Left renal cortex interstitium (tissue), 4 donors: ENCODE measurements at places on chromosomes 3 and 15. TPM values are rescaled to one million over a fixed set of nuclear protein-coding genes. Genes with fewer than 3 reads are reported as not detected.

PIF1 gene
- 5.7 TPM for polyA plus RNA-seq

MOBP gene
- 0.17 TPM for polyA plus RNA-seq

GP9 gene
- 0.81 TPM for polyA plus RNA-seq

DNA sequence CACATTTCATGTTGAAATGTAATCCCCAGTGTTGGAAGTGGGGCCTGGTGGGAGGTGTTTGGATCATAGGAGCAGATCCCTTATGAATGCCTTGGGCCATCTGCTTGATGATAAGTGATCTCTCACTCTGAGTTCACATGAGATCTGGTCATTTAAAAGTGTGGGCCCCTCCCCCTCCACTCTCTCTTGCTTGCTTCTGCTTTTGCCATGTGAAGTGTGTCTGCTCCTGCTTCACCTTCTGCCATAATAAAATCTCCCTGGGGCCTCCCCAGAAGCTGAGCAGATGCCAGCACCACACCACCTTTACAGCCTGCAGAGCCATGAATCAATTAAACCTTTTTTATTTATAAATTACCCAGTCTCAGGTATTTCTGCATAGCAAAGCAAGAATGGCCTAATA is 14.2 kb upstream of the CD200R1L start:
- DNase-seq: no peak

DNA sequence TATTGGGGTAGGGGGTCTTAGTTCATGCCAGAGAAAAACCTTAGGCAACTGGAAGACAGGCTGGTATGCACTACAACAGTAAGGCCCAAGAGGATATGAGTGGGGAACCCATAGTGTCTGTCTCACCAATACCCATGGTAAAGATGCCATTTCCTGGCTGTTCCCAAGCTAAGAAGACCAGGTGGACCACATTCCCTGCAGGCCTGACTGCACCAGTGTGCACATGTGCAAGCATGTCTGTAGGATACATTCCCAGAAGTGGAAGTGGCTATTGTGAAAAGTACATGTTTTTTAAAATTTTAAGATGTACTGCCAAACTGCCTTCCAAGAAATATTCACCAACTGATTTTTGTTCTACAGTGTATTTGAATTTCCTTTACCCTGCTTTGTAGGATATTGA is 207.3 kb upstream of the CTNNB1 start:
- DNase-seq: no peak

- DNase-seq: no peak
These were observed 111.8 kb downstream of the IGF2BP2 start for GRCh38 chr3:185713015-185713414.

- DNase-seq: no peak
These were observed 7.5 kb downstream of the ZNF710 start for GRCh38 chr15:90008607-90009006.

GRCh38 chr3:182052332-182052731 is 340.6 kb downstream of the SOX2 start:
- no peak for DNase-seq

- no peak for DNase-seq
These were observed 4.6 kb downstream of the WDR53 start for GRCh38 chr3:196563721-196564225.

DNA sequence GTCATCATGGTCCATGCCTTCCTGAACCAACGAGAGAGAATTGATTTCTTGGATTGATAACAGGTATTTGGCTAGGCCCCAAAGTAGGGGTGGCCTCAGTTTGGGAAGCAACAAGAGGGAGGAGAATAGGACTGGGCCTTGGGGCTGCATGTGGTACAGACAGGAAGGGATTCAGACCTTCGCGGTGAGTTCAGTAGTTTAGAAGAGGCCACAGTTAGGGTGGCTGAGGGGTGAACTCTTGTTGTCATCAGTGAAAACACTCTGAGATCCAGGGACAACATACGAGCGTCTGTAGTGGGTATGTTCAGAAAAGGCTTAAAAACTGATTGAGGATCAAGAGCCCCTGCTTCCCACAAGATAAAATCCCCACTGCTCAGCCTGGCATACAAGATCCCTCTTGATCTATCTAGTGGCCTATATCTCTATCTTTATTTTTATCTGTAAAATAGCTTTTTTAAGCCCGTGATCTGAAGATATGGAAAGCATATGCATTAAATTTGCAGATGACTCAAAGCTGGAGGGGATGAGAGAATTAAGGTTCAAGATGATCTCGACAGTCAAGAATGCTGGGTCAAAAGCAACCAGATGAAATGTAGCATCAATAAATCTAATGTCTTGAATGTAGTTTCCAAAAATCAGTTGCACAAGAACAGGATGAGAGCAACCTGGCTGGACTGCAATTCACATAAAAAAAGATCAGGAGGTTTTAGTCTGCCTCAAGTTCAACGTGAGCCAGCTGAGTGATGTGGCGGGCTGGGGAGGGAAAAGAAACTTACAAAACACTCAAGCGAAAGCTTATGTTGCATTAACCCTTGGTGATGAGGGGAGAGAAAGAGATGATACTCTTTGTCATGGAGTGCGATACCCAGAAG is 221.1 kb upstream of the TLE3 start:
- peak; percentile 29 for DNase-seq

GRCh38 chr3:21573291-21573690 is 177.7 kb downstream of the ZNF385D start:
- no peak for DNase-seq

GRCh38 chr15:62765916-62766315 is 276.6 kb upstream of the TPM1 start:
- no peak for DNase-seq

DNA sequence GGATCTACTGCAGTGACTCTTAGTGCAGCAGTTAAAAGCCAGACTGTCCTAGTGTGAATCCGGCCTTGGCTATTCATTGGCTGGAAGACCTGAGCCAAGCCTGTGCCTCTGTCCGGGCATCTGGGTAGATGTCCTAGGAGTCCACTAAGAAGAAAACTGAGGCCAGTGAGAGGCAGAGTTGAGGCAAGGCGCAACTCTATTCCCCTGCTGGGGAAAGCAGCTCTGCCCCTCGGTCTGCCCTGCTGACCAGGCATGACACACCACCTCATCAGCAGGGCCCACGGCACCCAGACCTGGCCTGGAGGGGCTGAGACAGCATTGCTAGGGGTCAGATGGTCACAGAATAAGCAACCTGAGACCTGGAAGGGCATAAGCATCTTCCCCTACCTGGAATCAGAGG is 46.7 kb upstream of the ABHD2 start:
- DNase-seq: no peak

DNA sequence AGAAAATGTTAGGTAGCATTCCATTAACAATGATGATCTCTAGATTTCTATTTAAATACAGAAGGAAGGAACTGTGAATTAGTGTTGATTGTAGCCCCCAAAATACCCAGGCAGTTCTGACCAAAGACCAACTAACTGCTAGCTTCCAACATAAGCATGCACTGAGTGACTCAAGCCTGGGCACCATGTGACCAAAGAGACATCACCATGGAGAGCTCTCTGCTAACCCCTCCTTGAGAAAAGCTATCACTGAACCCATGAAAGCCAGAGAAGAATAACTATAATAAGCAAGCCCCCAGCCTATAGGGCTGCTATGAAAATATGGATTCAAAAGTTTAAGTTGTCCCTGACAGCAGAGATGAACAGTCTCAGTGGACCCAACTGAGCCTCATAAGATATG is 310.2 kb downstream of the ULK4 start:
- DNase-seq: no peak

GRCh38 chr3:53354945-53355498 is 7.7 kb upstream of the DCP1A start:
- DNase-seq: no peak

DNA sequence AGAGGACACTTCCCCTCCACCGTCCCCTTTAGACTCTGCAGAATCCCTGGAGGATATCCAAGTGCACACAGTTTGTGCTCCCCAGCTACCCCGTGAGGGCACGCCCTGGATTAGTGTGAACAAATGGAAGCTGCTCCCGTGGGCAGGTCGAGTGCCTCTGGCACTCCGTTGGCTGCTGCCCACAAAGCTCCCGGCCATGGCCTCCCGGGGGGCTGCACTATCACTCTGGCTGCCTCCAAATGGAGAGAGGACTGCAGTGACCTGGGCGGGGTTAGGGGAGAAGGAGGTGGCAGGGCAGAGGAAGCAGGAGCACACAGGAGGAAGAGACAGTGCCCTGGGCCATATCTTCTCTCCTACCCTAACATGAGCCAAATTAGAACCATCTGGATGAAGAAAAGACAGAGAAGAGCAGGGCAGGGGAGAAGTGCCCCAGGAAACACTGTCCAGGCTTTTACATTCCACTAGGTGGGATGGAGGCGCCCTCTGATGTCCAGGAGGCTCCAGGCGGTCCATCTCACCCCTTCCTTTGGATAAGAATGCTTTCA is 29.4 kb upstream of the ACAD9 start:
- DNase-seq: no peak

GRCh38 chr15:89383365-89384175 is 48.9 kb upstream of the POLG start:
- DNase-seq: peak; percentile 62

GRCh38 chr3:169145540-169146178 is 517.9 kb downstream of the MECOM start:
- DNase-seq: no peak

DNA sequence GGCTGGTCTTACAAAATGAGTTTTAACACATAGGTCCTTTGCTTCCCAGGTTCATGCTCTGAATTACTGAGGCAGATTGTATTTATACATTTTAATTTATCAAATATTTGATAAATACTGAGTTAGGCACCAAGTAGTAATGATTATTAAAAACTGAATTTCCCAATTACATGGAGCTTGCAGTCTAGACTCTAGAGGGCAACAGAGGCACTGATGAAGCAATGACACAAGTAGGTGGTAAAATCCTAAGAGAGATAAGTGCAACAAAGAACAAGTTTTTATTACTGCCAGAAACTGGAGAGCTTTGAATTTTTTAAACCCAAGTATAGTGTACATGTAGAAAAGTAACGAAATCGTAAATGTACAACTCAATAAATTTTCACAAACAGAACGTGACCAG is 406.2 kb upstream of the RARB start:
- no peak for DNase-seq

GRCh38 chr3:58840949-58841348 is 174.4 kb upstream of the FAM3D start:
- no peak for DNase-seq

- DNase-seq: no peak
These were observed 13.0 kb upstream of the BTLA start for GRCh38 chr3:112512320-112512719.

DNA sequence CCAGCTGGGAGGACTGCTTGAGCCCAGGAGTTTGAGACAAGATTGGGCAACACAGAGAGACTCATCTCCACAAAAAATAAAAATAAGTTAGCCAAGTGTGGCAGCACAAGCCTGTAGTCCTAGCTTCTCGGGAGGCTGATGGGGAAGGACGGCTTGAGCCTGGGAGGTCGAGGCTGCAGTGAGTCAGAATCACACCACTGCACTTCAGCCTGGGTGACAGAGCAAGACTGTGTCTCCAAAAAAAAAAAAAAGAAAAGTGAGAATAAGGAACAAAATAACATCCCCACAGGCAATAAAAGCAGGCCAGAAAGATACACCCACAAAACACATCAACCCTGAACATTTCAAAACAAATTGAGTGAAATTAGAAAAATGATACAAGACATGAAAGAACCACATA is 48.7 kb upstream of the OCA2 start:
- DNase-seq: no peak

GRCh38 chr3:107425033-107425432 is 47.8 kb downstream of the CCDC54 start:
- DNase-seq: no peak

GRCh38 chr15:65054333-65055200 is 9.4 kb downstream of the SLC51B start:
- no peak for DNase-seq

DNA sequence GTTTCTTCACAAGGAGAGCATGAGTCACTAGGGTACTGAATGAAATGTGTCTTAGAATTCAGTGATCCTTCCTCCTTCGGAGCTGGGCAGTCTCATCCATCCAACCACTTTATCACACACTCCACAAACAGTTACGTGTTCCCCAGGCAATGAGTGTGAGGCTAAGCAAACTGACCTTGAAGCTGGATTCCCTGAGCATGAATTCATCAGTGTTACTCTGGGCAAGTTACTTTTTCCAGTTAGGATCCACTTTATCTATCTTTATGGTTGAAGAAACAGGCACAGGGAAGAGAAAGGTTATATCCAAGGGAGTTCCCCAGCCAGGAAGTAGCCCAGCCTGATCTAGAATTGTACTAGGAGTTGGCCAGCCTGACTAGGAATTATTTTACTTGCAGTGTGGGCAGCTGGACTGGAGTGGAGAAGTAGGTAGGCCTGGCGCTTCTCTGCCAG is 17.1 kb upstream of the GCNT3 start:
- DNase-seq: no peak

DNA sequence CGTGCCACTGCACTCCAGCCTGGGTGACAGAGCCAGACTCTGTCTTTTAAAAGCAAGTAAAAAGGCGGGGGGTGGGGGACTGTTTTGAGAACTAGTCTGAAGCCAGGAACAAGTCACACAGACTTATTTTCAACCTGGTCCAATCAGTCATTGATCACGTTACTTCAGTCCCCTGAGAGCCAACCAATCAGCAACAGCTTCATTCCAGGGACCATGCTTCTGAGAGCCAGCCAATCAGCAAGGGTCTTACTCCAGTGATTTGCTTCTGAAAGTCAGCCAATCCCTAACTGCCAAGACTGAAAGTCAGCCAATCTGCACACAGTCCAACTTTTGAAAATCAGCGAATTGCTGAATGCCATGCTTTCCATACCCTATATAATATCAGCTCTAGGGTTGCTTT is 48.6 kb upstream of the C15orf39 start:
- no peak for DNase-seq

GRCh38 chr3:128598884-128599664 is 51.5 kb downstream of the RPN1 start:
- DNase-seq: no peak

DNA sequence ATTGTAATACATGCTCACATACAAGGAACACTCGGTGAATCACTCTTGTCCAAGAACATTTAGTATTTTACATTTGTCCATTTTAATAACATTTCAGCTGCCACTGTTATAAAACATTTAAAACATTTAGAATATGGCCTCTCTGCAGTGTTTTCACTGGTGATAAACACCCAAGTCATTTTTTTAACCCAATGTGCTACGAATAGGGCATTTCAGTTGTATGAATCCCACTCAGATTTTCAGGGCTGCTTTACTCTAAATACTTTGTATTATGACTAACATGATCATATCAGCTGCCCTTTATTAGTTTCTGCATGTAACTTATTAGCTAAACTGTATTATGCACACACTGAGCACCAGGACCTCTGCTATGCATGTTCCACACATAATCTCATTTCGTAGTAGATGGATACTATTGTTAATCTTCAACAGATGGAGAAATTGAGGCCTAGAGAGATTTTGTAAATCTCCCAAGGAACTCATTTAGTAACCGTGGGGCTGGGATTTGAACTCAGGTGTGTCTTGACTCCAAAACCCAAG is 148.6 kb upstream of the CDIN1 start:
- DNase-seq: no peak
